Trophoblast cell (in vitro differentiated cells and primary cell): ENCODE measurements at places on chromosomes 16 and 17.

DNA sequence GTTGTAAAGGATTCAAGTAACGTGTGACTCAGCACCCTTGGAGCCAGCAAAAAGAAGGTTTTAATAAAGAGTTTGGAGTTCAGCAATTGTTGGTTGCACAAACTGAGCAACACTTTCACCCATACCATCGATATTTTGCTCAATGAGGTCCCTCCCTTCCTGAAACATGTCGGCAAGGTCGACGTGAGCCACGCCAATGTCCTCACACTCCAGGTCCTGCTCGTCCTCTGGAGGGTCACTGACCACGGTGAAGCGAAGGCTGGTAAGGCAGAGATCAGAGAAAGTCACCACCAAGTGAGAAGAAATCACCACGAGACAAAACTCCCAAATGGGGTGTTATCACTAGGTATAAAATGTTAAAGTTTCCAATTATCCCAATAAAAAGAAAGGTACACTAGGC, 98.3 kb downstream of the RPGRIP1L start:
- DNase-seq = no peak

DNA sequence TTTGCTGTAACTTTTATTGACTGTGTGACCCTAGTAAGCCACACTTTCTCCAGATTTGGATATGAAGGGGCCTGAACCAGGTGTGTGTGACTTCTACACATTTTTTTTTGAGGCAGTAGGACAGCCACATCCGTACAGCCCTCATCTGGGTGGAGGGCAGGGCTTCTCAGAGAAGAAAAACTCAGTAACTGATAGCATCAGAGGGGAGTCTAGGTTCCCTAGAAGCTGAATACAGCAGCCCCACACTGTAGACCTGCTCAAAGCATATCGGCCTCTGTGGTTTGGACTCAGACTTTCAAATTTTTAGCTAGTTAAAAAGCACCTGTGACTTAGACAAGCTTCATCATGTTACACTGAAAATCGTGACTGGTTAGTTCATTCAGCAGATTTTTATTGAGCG, 10.8 kb downstream of the PRSS54 start:
- no peak for DNase-seq

DNA sequence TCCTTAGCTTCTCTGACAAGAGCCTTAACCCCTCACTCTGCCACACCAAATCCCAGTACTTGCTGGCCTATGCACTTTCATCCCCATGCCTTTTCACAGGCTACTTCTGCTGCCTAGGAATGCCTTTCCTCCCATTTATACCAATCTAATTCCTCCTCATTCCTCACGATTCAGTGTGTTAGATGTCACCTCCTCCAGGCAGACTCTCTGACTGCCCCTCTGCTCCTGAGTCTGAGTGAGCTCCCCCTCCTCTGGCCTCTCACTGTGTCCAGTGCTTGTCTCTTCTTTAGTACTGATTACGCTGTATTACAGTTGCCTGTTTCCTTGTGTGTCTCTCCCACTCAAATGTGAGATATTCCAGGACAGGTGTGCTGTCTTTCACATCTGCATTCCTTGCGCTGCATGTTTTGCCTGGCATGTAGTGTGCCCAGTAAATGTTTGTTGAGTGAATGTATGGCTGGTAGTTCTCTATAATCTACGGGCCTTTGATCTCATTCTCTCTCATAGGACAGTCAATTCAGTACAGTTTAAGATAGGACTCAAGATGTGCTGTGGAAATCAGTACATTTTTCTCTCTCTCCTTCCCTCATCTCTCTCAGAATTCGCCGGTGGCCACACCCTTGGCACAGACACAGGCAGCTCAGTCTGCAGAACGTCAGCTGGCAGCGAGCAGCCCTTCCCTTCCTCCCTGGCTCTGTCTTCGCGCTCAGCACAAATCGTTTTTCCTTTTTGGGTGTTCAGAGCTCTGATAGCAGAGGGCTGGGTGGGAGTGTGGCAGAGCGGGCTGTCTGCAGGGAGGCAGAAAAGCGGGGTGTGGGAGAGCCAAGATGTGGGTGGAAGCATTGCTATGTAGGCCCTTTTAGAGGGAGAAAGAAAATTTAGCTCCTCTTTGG, 18.5 kb downstream of the ARL4D start:
- no peak for DNase-seq

DNA sequence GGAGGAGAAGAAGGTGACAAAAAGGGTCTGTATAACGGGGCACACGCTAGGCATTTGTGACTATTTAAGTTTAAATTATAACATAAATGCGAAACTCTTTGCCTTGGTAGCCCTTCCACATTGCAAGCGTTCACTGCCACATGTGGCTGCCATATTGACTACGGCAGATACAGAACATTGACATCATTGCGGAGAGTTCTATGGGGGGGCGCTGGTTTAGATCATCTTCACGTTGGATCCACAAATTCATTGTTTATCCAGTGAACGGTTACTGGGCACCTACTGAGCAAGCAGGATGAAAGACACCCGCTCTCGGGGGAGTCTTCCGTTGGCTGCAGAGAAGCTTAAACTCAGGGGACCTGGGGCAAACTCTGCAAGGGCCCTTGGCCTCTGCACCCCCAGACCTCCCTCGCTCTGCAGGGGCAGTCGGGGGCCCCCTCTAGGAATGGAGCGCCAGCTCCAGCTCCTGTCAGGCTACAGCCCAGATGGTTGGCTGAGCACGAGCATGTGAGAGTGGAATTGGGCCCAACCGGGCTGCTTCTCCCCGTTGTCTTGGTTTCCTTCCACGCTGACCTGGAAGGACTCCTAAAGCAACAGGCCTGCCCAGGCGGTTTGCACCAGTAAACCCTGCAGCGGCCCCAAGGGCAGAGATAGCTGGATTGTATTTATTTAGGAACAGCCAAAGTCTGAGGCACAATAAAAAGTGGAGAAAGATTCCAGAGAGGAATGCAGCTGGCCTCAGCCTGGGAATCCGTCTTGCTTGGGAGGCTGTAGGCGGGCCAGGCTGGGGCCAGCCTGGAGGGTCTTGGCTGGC, 172.2 kb downstream of the SEC14L1 start:
- DNase-seq = no peak

DNA sequence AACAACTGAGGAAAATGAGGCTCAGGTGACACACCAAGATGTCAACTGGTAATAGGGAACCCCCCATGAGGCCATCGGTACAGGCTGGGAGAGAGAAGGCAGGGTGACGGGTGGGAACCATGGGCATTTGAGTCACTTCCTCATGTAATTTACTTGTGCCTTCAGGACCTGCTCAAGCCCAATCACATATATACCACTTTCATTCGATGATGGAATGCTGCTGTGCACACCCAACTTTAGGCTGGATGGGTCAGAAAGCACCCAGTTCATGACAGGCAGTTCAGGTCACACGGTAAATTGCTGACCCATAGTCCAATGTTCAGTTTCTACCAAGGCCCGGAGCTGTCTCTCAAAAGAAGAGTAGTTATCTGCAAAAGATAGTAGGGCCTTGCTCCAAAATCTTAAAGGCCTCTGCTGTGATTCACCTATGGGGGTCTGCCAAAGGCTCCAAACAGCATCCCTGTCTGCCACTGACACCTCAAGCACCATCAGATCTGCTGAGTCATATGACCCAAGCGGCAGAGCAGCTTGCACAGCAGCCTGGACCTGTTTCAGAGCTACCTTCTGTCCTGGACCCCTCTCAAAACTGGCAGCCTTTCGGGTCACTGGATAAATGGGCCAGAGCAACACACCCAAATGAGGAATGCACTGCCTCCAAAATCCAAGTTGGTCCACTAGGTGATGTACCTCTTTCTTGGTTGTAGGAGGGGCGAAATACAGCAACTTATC, 24.7 kb downstream of the ZZEF1 start:
- no peak for DNase-seq

DNA sequence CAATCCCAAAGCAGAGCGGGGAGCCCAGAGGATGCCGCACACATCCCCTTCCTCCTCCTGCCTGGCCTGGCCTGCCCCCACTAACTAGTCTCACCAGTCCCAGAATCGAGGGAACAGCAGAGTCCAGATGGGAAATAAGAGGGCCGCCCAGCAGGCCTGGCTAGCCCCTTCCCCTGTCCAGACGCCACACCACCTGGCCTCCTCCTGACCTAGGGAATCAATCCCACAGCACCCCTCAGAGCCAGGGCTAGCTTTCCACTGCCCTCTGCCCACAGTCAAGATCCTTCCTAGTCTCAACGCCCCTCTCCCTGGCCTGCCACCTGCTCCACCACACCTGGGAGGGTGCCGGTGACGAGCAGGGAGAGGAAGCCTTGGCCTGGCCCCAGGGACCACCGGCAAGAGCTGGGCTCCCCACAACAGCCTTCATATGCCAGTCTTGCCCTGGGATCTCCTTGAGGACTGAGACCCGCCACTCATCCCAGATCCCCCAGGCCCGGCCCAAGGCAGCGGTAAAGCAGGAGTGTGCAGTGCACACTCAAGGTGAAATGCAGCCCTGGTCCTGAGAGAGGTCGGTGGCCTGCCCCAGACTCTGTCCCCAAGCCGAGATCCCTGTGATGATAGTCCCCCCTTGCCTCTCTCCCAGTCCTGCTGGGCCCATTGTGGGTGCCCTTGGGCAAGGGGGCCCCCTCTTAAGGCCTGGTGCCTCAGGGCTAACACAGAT, 27.9 kb downstream of the KATNB1 start:
- no peak for DNase-seq

GRCh38 chr16:72262711-72263110, 90.8 kb upstream of the PMFBP1 start:
- DNase-seq = no peak

DNA sequence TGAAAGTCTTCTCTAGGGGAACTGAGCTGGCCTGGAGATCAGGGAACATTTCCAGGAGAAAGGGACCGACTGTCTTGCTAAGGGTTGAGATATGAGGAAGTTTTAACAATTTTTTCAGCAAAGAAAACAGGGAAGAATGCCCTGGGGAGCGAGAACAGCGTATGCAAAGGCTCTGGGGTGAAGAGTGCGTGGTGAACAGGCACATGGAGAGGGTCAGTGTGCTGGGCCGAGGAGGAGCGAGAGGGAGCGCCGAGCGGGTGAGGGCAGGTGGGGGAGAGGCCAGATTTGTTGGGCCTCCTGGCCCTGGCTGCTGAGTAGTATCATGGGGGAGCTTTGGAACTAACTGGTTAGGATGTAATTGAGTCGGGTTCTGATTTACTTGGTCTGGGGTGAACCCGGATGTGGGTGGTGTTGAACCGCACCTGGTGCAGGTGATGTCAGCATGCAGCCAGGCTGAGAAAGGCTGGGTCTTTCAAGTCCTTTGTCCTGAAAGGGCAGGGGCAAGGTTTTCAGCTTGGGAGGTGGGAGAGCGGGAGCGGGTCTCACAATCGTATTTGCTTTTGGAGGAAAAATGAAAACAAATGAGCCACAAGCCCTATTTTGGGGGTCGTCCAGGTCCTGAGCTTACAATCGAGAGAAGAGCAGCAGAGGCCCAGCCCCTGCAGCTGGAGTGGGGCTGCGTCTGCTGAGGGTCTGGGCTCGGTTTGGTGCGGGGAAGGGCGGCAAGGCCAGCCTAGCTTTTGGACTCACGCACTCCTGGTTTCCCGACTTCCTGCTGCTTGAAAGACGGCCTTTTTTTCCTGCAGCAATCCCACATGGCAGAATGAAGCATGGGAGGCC, 11.1 kb upstream of the WFDC1 start:
- DNase-seq = no peak

DNA sequence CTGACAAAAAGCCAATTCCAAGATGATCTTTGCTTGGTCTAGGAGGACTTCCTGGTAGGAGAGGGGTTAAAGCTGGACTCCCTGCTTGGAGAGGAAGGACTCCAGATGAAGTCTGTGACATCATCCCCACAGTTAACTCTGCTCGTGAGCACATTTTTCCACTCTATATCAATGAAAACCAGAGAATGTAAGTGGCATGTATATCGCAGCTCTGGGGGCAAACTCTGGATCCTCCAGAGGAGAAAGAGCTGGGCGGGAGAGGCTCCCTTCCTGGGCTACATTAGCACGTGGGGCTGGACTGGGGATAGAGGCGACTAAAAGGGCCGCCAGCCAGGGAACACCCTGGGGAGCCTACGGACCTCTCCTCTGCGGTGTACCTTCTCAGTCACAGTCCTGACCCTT, 34.1 kb downstream of the HIC1 start:
- no peak for DNase-seq

DNA sequence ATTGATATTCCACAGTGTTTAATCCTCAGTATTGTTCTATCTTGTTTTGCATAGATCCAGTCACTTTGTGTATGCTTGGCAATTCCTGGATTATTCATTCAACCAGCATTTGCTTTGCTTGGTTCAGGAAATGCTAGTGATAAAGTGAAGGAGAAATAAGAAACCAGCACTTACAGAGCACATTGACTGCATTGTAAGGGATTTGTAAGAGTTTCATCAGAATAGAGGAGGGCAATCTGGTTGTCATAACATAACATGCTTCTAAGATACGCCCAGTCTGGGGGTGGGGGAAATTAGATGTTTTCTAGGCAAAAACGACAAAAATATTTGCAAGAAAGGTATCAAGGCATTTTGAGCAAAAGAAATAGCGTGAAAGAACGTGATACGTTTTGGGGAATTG, 40.4 kb downstream of the TNRC6A start:
- peak; percentile 33 for DNase-seq

DNA sequence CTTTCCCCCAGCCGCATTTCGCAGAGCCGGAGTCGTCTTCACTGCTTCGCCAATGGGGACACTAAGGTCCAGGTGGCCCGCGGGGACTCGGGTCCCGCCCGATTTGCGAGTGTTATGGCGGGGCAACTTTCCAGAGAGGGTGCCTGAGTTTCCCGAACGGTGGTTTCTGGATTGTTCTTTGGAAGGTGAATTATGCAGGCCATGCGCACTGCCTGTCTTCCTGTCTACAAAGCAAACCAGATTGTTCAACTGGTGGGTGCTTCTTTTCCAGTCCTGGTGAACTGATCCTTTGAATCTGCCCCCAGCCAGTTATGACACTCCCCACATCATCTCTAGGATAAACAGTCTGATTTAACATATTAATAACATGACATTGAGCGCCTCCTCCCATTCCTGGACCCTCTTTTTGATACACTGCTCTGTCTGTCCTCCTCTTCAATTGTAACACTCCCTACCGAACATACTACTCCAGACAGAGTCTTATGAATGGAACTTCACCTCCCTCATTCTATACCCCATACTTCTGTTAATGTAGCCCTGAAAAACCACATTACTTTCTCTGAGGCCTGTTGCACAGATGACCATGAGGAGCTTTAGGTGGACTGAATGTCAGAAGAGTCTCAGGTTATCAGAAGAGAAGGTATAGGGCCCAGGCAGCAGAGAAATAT, 159.0 kb downstream of the RAB11FIP4 start:
- peak; percentile 64 for DNase-seq

DNA sequence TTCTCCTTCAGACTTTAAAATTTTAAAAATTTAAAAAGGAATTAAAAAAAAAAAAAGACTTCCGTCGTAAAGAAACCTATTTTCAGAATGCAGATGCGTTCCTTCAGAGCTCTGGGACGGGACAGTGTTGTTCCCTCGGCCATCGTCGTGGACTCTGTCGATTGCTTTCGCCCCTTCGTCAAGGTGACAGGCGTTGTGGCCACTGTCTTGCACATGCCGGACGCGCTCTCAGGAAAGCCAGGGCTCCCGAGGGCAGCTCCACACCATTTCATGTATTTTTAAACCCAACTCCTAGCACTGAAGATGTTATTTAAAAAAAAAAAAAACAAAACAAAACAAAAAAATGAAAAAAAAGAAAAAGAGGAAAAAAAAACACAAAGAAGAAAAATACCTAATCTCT, 22.3 kb downstream of the TMC6 start:
- no peak for DNase-seq

GRCh38 chr17:3002538-3003295, 60.7 kb downstream of the OR1D5 start:
- DNase-seq = no peak

GRCh38 chr17:54932711-54933110, 32.1 kb downstream of the TOM1L1 start:
- no peak for DNase-seq

GRCh38 chr17:65035191-65035590, 21.3 kb downstream of the GNA13 start:
- DNase-seq = no peak
